Mesenteric fat pad (tissue), 1 donor: ENCODE measurements at places on chromosomes 5 and 9. TPM values are rescaled to one million over a fixed set of nuclear protein-coding genes. Genes with fewer than 3 reads are reported as not detected.

- no peak for DNase-seq
Measured at GRCh38 chr9:110842169-110842568, 173.6 kb downstream of the MUSK start.

The FREM1 gene
- 6.4 TPM for total RNA-seq

The TMEM215 gene
- not detected for total RNA-seq

The GAS1 gene
- 91.5 TPM for total RNA-seq

The PCDHA11 gene
- 0.26 TPM for total RNA-seq

The AK3 gene
- total RNA-seq, result 69.8 TPM

DNA sequence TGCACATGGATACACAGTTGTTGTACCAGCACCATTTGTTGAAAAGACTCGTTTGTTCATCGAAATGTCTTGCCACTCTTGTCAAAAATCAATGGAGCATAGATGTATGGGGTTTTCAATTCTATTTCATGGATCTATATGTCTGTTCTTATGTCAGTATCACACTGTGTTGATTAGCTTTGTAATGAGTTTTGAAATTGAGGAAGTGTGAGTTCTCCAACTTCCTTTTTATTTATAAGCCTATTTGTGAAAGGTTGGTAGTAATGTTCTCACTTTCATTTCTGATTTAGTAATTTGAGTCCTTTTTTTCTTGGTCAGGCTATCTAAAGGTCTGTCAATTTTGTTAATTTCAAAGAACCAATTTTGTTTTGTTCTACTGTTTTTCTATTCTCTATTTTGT, 26.1 kb downstream of the ZNF510 start:
- DNase-seq, result no peak

GRCh38 chr9:8887369-8887768, 1087.8 kb upstream of the DMAC1 start:
- no peak for DNase-seq

GRCh38 chr5:95671826-95672225, 11.0 kb downstream of the SPATA9 start:
- no peak for DNase-seq

- no peak for DNase-seq
Measured at GRCh38 chr5:164532235-164532900, 1026.9 kb downstream of the MAT2B start.

DNA sequence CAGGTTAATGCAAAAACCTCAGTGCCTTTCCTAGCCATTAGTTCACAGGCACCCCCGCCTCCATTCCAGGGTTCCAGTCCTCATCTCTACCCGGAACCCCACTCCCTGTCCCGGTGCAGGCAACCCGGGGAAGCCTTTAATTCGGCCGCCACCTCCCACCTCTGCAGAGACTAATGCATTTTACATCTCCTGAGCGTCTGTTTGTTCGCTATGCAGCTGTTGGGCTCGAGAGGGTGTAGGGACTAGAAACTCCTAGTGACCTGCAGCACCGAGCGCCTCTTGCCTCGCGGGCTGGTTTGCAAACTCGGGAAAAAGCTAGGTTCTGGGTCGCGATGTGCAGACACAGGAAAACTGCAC, 3.6 kb downstream of the GDNF start:
- no peak for DNase-seq

The IL5 gene
- not detected for total RNA-seq

GRCh38 chr9:112443200-112443599, 43.4 kb upstream of the KIAA1958 start:
- DNase-seq, result no peak

The PLPP7 gene
- total RNA-seq, result 13.9 TPM

DNA sequence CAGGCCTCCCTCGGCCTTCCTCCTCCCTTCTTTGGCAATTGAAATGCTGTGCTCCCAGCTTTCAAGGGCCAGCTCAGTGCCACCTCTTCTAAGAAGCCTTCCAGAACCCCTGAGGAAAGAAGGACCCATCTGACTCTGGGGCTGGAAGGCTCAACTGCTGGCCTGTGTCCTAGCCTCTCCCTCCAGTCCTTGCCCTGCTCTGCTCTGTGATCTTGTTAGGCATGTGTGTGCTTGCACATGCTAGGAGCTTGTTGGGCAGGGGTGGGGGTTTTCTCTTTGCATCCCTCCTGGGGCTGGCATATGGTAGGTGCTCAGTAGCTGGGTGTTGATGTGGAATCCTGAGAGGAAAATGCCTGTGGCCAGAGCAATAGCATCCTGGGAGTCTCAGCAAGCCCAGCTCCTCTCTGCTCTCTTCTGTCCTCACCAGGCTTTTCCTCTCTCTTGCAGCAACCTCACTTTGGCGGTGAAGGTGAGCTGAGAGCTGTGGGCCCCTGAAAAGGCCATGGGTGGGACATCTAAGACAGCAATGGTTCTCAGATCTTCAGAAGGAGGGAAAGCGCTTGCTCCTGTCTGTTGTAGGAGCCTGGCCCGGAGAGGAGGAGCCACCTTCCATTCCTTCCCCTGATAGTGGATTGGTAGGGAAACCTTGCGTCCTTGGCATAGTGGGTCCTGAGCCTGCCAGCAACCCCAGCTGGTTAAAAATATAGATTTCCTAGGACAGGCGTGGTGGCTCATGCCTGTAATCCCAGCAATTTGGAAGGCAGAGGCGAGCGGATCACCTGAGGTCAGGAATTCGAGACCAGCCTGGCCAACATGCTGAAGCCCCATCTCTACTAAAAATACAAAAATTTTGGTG, 9.9 kb downstream of the DOLK start:
- peak; percentile 14 for DNase-seq

DNA sequence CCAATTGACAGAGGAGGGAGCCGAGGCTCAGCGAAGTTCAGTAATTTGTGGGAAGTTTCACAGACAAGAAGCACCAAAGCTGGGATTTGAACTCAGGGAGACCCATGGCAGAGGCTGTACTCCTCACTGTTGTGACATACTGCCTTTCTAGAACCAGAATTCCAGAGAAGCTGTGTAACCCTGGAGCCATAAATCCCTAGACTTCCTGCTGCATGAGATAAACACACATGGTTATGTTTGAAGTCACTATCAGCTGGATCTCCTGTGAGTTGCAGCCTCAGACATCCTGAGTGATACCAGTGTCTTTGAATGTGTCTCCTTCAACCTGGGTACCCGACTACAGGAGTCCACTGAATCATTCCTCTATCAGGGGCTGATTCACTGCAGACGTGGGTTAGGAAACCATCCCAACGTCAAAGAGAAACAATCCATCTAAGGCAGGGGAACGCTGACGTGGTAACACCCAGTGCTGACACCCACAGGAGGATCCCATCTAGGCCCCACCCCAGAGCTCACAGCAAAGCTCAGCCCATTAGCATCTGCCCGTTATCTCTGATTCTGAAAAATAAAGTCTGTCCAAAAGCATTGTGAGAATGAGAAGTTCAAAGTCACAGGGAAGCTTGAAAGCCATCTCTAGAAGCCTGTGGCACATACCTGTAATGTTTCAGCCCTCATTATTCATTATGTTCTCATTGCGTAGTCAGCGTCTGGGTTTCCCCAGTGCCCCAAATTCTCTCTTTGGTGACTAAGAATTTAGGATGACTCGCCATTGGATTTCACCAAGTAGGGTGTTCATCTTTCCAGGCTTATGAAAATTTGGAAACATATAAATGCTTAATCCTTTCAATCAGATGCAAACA, 36.3 kb upstream of the BASP1 start:
- no peak for DNase-seq

DNA sequence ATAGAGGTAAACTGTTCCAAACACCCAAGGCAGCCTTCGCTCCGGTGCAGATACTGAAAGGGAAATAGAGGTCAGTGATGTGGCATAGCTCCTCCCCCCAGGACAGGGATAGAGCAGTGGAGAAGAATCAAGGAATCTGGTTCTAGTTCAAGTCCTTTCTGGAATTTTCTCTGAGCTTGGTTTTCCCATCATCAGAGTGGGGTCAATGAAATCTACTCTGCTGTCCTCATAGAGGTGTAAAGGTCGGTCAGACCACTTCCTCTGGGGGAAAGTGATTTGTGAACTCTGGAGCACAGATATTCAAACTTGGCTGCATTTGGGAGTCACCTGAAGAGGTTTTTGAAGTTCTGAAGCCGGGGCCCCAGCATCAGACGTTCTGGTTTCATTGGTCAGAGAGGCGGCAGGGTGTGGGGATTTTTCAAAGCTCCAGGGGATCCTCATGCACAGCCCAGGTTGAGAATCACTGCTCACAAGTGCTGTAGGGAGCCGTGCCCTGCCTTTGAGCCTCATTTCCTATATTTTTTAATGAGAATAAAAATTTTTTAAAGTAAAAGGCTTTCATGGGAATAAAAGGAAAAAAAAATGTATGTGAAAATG, 105.7 kb upstream of the RAD23B start:
- DNase-seq, result no peak

- no peak for DNase-seq
Measured at GRCh38 chr5:141485321-141486055, 658 bp downstream of the PCDHGC4 start.

The FOXD4 gene
- total RNA-seq, result 0.32 TPM

GRCh38 chr5:133041157-133041784, 10.5 kb upstream of the HSPA4 start:
- no peak for DNase-seq

The SLC45A2 gene
- not detected for total RNA-seq
